ENCODE measurements at places on chromosomes 5 and 9. TPM values are rescaled to one million over a fixed set of nuclear protein-coding genes. Genes with fewer than 3 reads are reported as not detected.

- H3K27ac ChIP-seq: no peak overlapping the region
- no peak overlapping the region for H3K4me3 ChIP-seq
- no peaks in the 10 kb centered on the region for H3K27me3 ChIP-seq
- peaks cover 49% of the 10 kb centered on the region for H3K36me3 ChIP-seq
Measured at GRCh38 chr5:643811-644271, 31.7 kb downstream of the CEP72 start.

The KIF27 gene
- 4.6 TPM for total RNA-seq

- no peaks in the 10 kb centered on the region for H3K27me3 ChIP-seq
- H3K27ac ChIP-seq: no peak overlapping the region
- no peak overlapping the region for H3K4me3 ChIP-seq
- no peaks in the 10 kb centered on the region for H3K36me3 ChIP-seq
- peaks cover 4% of the 10 kb centered on the region for H3K4me1 ChIP-seq
Measured at GRCh38 chr9:95431286-95431685, 85.5 kb downstream of the PTCH1 start.

The SKIC3 gene
- 53.7 TPM for total RNA-seq

The C9orf152 gene
- not detected for total RNA-seq

DNA sequence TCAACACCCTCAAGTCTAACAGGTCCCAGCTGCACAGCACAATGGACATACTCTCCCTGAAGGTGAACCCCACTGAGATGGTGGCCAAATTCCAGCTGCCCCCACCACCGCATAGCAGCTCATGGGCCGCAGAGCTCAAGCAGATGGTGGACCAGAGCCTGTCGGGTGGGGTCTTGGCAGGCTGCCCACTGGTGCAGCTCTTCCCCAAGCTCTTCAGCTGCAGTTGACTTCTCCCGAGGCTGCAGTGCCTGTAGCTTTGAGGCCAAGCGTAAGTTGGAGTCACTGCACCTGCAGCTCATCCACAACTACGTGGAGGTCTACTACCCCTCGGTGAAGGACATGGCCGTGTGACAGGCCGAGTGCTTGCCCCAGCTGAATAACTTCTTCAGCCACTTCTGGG is 56.6 kb upstream of the SPTLC1 start:
- H3K36me3 ChIP-seq: no peaks in the 10 kb centered on the region
- no peak overlapping the region for H3K4me3 ChIP-seq
- no peak overlapping the region for H3K27ac ChIP-seq
- no peaks in the 10 kb centered on the region for H3K27me3 ChIP-seq

DNA sequence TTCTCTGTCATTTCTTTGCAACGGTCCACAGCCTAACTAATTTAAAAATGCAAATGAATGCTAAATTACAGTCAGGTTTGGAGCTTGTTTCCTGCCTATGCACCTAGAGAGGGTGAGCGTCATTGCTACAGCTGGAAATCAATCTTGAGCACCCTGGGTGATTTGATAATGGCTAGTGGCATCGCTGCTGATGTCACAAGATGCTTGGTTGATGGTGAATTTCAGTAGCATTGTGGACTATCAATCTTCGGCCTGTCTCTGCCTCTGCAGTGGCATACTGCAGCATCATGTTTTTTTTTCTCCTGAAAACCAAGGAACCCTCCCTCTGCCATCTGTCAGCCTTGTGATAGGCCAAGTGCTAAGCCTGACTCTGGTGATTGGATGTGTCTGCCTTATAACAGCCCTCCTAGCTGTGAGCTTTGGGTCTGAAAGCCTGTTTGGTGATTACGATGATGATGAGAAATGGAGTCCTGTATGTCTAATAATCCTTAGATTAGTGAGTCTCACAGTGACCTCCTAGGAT is 75.3 kb downstream of the NMUR2 start:
- no peaks in the 10 kb centered on the region for H3K36me3 ChIP-seq
- DNase-seq: no peak
- no peak overlapping the region for H3K27ac ChIP-seq
- H3K4me1 ChIP-seq: no peaks in the 10 kb centered on the region
- H3K27me3 ChIP-seq: no peaks in the 10 kb centered on the region

DNA sequence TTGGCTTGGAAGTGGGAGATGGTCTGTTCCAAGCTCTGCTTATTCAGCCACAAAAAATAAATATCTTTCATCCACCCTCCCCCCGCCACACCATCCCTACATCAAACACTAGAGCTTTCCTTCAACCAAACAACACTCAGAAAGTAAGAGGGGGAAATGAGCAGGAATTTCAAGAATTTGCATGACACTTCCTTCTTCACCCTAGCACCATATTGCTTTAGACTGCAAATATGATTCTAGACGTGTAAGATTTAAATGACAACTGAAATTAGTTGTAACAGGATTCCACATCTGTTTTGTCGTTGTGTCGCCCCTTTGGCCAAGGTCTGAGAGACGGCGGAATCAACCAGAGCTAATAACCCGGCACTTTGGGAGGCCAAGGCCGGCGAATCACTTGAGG is 88.5 kb downstream of the NDFIP1 start:
- H3K27ac ChIP-seq: no peak overlapping the region
- no peak overlapping the region for H3K4me3 ChIP-seq
- no peaks in the 10 kb centered on the region for H3K36me3 ChIP-seq
- peaks cover 2% of the 10 kb centered on the region for H3K27me3 ChIP-seq
- no peaks in the 10 kb centered on the region for H3K4me1 ChIP-seq

DNA sequence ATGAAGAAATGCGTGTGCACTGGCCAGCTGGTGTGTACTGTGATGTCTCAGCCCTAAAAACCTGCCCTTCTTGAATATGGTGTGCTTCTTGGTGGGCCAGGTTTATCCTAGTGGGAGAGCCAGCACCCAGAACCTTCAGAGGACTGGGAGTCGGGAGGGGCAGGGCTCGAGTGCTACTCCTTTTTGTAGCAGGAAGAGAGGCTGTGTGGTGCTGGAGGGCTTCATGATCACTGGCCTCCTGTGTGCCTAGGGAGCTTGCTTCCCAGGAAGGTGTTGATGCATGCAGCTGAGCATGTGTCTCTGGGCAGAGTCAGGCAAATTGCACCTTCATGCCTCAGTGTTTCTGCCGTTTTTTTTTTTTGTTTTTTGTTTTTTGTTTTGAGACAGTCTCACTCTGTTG is 20.0 kb downstream of the PHF2 start:
- H3K36me3 ChIP-seq: no peaks in the 10 kb centered on the region
- peaks cover 32% of the 10 kb centered on the region for H3K4me1 ChIP-seq

The KCNV2 gene
- total RNA-seq: not detected

The PDCD1LG2 gene
- not detected for total RNA-seq

GRCh38 chr5:41686191-41686590 is 175.8 kb upstream of the PLCXD3 start:
- no peak overlapping the region for H3K4me3 ChIP-seq
- no peaks in the 10 kb centered on the region for H3K36me3 ChIP-seq
- no peaks in the 10 kb centered on the region for H3K27me3 ChIP-seq
- H3K27ac ChIP-seq: no peak overlapping the region
- no peak for DNase-seq

GRCh38 chr9:133889584-133890301 is 102.4 kb downstream of the VAV2 start:
- H3K4me3 ChIP-seq: no peak overlapping the region
- H3K27ac ChIP-seq: no peak overlapping the region
- H3K36me3 ChIP-seq: no peaks in the 10 kb centered on the region
- no peaks in the 10 kb centered on the region for H3K27me3 ChIP-seq

GRCh38 chr5:133271606-133272005 is 219.8 kb downstream of the HSPA4 start:
- no peak overlapping the region for H3K27ac ChIP-seq
- H3K27me3 ChIP-seq: no peaks in the 10 kb centered on the region
- H3K36me3 ChIP-seq: no peaks in the 10 kb centered on the region
- no peak overlapping the region for H3K4me3 ChIP-seq
- H3K4me1 ChIP-seq: no peaks in the 10 kb centered on the region
- DNase-seq: no peak

- no peaks in the 10 kb centered on the region for H3K36me3 ChIP-seq
- H3K27me3 ChIP-seq: no peaks in the 10 kb centered on the region
- no peaks in the 10 kb centered on the region for H3K4me1 ChIP-seq
- no peak for DNase-seq
Measured at GRCh38 chr5:149664666-149665415, 65.3 kb upstream of the PPARGC1B start.

GRCh38 chr9:105971986-105972385 is 277.6 kb downstream of the TMEM38B start:
- DNase-seq: no peak
- H3K4me3 ChIP-seq: no peak overlapping the region
- H3K36me3 ChIP-seq: no peaks in the 10 kb centered on the region
- H3K27ac ChIP-seq: no peak overlapping the region

GRCh38 chr5:87132696-87133095 is 135.0 kb upstream of the RASA1 start:
- H3K27ac ChIP-seq: no peak overlapping the region
- no peaks in the 10 kb centered on the region for H3K36me3 ChIP-seq
- H3K4me3 ChIP-seq: no peak overlapping the region
- no peak for DNase-seq
- no peaks in the 10 kb centered on the region for H3K4me1 ChIP-seq
- H3K27me3 ChIP-seq: no peaks in the 10 kb centered on the region

DNA sequence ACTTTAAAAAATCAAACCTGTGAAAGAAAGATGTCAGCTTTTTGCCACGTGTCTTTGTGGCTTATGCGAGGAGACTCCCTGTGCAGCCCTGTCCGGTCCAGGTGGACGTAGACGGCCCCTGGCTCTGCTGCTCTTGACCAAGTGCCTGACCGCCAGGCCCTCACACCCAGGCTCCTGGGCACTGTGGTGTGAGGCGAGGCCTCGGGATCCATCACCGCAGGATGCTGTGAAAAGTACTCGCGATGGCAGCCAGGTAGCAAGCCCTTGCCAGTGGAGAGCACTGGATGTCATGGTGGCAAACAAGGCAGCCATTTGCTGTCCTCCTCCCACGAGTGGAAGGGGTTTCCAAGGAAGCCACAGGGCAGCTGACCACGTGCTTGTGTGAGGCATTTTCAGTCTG is 245.1 kb downstream of the CACNA1B start:
- no peaks in the 10 kb centered on the region for H3K4me1 ChIP-seq
- no peak for DNase-seq
- H3K4me3 ChIP-seq: no peak overlapping the region

- no peaks in the 10 kb centered on the region for H3K4me1 ChIP-seq
- H3K27ac ChIP-seq: no peak overlapping the region
- no peak overlapping the region for H3K4me3 ChIP-seq
Measured at GRCh38 chr5:75044406-75044805, 8.0 kb downstream of the GCNT4 start.

DNA sequence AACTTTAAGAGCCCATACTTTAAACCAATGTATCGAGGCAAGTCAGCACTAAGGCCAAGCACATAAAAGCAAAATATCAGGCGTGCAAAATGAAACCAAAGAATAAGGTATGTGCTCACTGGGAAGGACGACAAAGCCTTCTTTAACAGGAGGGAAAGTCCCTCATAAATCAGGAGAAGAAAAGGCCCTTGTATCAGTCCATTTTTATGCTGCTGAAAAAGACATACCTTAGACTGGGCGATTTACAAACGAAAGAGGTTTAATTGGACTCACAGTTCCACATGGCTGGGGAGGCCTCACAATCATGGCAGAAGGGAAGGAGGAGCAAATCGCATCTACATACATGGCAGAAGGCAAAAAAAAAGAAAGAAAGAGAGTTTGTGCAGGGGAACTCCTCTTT is 68.9 kb downstream of the UBE2QL1 start:
- no peaks in the 10 kb centered on the region for H3K27me3 ChIP-seq
- no peak overlapping the region for H3K27ac ChIP-seq
- no peaks in the 10 kb centered on the region for H3K4me1 ChIP-seq
- DNase-seq: no peak

The PCDHA7 gene
- 2.7 TPM for total RNA-seq

DNA sequence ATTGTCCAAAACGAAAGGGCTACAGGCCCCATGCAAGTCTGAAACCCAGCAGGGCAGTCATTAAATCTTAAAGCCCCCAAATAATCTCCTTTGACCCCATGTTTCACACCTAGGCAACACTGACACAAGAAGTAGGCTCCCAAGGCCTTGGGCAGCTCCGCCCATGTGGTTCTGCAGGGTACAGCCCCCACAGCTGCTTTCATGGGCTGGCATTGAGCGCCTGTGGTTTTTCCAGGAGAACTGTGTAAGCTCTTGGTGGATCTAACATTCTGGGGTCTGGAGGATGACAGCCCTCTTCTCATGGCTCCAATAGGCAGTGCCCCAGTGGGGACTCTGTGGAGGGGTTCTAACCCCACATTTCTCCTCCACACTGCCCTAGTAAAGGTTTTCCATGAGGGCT is 623.5 kb downstream of the PRR16 start:
- H3K4me3 ChIP-seq: no peak overlapping the region
- H3K27me3 ChIP-seq: no peaks in the 10 kb centered on the region
- H3K27ac ChIP-seq: no peak overlapping the region
- H3K36me3 ChIP-seq: no peaks in the 10 kb centered on the region

The NR6A1 gene
- total RNA-seq: 237 TPM

The TEX48 gene
- not detected for total RNA-seq

The ERAP2 gene
- total RNA-seq: not detected

The SLC2A8 gene
- total RNA-seq: 24.6 TPM

DNA sequence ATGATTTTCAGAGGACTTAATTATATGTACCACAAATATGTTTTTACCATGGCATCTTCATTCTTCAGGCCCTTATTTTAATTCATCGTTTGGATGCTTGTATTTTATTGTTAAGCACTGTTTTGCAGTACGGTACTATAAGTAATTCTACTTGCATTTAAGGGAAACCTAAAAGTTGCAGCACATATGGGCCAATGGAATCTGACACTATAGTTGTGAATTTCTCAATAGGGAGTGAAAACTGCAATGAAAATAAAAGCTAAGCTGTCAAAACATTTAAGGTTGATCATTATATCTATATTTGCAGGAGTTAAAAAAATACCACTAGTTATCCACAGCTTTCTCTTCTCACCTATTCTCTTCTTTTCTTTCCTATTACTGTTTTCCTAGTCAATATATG is 1071.8 kb downstream of the MAT2B start:
- no peak overlapping the region for H3K27ac ChIP-seq
- no peaks in the 10 kb centered on the region for H3K27me3 ChIP-seq
- no peak for DNase-seq
- H3K36me3 ChIP-seq: no peaks in the 10 kb centered on the region
- no peak overlapping the region for H3K4me3 ChIP-seq
- H3K4me1 ChIP-seq: no peaks in the 10 kb centered on the region

The RABGAP1 gene
- 33.3 TPM for total RNA-seq

DNA sequence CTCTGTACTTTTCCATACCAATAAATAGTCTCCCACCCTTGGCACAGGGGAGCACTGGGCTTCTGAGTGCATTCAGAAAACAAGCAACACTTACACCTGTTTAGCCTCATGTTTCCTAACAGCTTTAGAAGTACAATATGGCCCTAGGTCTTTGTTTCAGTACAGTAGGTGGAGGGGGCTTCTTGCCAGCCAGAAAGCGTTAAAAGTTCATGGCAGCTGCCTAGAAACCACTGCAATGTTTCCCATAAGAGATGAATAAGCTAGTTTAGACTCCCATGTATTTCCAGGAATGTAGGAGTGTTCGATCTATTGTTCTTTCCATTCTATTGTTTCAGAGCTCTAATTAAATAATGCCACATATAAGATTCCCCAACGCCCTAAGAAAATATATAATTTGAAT is 444.8 kb downstream of the ARHGEF28 start:
- H3K36me3 ChIP-seq: no peaks in the 10 kb centered on the region
- H3K4me3 ChIP-seq: no peak overlapping the region
- H3K27me3 ChIP-seq: no peaks in the 10 kb centered on the region
- H3K4me1 ChIP-seq: 0 out of 2 replicates have a peak, but pooled peaks cover 3% of the 10 kb centered on the region
- no peak for DNase-seq

The EGFLAM gene
- 0.24 TPM for total RNA-seq

Data from H1 (cell line).